ENCODE measurements at places on chromosomes 1 and 21. TPM values are rescaled to one million over a fixed set of nuclear protein-coding genes. Genes with fewer than 3 reads are reported as not detected.
A peak's percentile ranks its signal among the peaks of the same experiment; 100 is the strongest.

DNA sequence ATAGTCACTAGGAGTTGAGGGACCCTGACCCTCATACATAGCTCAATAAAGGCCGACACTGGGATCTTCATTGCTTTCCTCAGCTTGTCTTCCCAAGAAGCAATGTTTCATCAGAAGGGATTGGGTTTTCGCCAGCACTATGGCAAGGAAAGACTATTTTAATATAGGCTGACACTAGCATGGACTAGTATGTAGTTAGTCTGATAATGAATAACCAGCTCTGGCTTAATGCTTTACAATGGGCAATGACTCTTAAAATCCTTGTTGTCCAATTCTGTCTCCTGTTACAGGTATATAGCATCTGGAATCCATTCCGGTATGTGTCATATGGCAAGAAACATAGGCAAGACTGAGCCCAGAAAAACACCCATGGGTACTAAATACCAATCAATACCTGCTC is 15.3 kb upstream of the SYT2 start:
- no peak overlapping the region for H3K27ac ChIP-seq

DNA sequence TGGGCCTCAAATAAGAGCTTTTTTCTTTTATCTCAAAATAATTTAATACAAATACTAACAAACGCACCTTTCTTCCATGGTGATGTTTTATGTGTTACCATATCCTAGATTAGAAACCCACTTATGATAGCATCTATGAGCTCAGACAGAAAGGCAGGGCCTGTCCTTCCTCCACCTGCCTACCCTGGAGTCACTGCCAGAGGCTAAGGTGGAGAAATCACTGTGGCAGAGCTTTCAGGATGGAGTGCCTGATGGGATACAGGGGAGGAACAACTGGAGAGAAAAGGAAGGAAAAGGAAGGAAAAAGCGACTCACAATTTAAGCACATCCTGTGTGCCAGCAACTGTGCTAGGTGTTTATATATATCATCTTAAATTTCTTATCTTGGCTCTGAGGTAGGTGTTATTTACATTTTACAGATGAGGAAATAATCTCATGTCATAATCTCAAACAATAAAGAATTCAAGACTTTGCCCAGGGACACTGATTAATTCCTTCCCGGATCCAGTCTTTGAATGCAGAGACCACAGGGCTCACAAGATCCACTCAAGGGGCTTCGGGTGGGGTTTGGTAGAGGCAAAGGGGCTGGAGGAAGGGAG is 45.4 kb downstream of the RCAN1 start:
- H3K4me1 ChIP-seq = peaks cover 4% of the 10 kb centered on the region
- H3K27me3 ChIP-seq = no peaks in the 10 kb centered on the region
- DNase-seq = no peak
- H3K4me3 ChIP-seq = no peak overlapping the region
- H3K27ac ChIP-seq = no peak overlapping the region
- no peaks in the 10 kb centered on the region for H3K36me3 ChIP-seq

GRCh38 chr1:182430263-182431068 is 19.5 kb upstream of the RGSL1 start:
- no peaks in the 10 kb centered on the region for H3K27me3 ChIP-seq
- H3K27ac ChIP-seq = no peak overlapping the region
- no peaks in the 10 kb centered on the region for H3K4me1 ChIP-seq
- H3K4me3 ChIP-seq = no peak overlapping the region
- H3K36me3 ChIP-seq = no peaks in the 10 kb centered on the region

DNA sequence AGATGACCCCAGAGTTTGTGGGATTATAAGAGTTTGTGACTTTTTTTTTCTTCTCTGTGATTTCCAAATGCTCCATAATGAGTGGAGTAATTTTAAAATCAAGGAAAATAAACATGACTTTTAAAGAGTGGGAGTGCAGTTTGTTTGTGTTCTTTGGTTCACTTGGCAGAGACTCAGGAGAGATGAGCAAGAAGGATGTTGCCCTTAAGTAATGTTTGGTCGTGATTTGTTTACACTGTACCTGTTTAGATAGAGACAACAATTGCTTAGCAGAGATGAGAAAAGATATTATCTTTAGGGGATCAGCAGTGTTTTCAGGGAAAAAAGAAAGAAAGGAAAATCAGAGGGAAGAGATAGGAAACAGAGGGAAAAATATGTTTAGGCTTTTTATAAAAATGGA is 170.8 kb downstream of the ADSS2 start:
- H3K27me3 ChIP-seq = no peaks in the 10 kb centered on the region
- DNase-seq = peak; percentile 17

DNA sequence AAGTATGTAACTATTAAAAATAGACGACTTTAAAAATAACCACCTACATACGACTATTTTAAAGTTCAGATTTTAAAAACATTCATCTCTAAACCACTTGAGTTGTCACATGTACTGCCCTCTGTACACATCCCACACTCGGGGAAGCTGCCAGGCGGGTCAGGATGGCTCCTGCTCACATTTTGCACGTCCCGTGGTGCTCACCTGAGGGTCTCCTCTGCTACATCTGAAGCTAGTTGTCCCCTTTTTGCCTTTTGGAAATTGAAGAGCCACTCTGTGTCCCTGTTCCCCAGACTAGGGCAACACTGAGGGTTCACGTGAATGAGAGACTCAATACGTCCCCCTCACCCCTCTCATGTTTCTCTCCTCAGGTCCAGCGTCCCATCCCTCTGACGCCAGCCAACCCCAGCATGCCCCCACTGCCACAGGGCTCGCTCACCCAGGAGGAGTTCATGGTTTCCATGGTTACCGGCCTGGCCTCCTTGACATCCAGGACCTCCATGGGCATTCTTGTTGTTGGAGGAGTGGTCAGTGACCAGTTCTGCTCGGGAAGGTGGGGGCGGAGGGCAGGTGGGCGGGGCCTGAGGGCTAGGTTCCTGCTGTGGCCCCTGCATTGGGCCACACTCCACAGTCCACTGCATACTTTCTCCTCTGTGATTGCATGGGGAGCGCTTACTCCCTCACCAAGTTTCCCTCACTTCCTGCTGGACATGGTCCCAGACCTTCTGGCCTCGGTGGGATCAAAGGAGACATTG is 13.0 kb upstream of the MIIP start:
- no peaks in the 10 kb centered on the region for H3K27me3 ChIP-seq
- H3K4me1 ChIP-seq = no peaks in the 10 kb centered on the region
- no peak overlapping the region for H3K4me3 ChIP-seq
- peaks cover 24% of the 10 kb centered on the region for H3K36me3 ChIP-seq
- no peak for DNase-seq

GRCh38 chr1:214990619-214991018 is 91.9 kb upstream of the KCNK2 start:
- peak; percentile 24 for DNase-seq
- H3K27ac ChIP-seq = no peak overlapping the region
- H3K36me3 ChIP-seq = no peaks in the 10 kb centered on the region

DNA sequence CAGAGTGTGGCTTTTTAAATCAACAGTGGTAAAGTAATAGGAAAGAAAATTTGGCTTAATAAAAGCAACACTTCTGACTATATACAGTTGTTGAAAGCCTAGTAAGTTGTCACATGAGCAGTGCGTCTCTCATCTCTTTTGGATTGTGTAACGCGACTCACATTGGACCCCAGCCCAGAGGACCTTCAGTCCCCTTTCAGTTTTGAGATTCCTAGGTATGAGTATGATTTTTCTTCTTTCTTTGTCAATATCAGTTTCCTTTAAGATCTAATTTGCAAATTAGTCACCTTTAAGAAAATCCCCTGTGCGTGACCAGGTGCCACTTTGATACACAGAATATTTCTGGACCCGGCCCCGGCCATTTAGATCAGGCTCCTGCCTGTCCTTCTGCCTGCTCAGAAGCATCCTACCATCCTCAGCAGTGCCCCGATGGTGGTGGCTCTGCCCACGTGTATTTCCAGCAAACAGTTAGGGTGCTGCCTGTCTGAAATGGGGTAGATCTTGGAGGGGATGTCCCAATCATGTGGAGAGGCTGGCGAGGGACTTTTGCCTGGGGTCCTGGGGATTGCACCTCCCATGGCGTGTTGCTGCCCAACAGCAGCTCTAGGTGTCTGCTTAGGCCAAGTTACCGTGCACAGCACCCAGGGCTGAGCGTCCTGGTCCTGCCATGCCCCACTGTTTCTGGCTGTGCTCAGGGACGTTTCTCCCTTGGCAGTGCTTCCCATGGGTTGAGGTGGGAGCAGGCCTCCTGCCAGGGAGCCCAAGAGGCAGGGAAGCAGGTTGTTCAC is 21.1 kb downstream of the SNAP47 start:
- no peaks in the 10 kb centered on the region for H3K27me3 ChIP-seq
- H3K36me3 ChIP-seq = peaks cover 5% of the 10 kb centered on the region
- H3K27ac ChIP-seq = no peak overlapping the region
- peaks cover 4% of the 10 kb centered on the region for H3K4me1 ChIP-seq
- H3K4me3 ChIP-seq = no peak overlapping the region

- H3K36me3 ChIP-seq = no peaks in the 10 kb centered on the region
- H3K27ac ChIP-seq = no peak overlapping the region
- DNase-seq = no peak
These were observed 45.7 kb downstream of the ELK4 start for GRCh38 chr1:205585835-205586785.

- no peak overlapping the region for H3K4me3 ChIP-seq
- H3K36me3 ChIP-seq = no peaks in the 10 kb centered on the region
- DNase-seq = no peak
- H3K27ac ChIP-seq = no peak overlapping the region
- no peaks in the 10 kb centered on the region for H3K27me3 ChIP-seq
These were observed 5.7 kb upstream of the IL10 start for GRCh38 chr1:206778031-206778430.

GRCh38 chr1:78549891-78550290 is 59.1 kb downstream of the PTGFR start:
- no peaks in the 10 kb centered on the region for H3K4me1 ChIP-seq
- DNase-seq = no peak
- no peaks in the 10 kb centered on the region for H3K36me3 ChIP-seq
- H3K27me3 ChIP-seq = no peaks in the 10 kb centered on the region

- peaks cover 19% of the 10 kb centered on the region for H3K4me1 ChIP-seq
- H3K36me3 ChIP-seq = no peaks in the 10 kb centered on the region
These were observed 262.4 kb downstream of the USP25 start for GRCh38 chr21:15992171-15992570.

- no peaks in the 10 kb centered on the region for H3K36me3 ChIP-seq
- peaks cover 5% of the 10 kb centered on the region for H3K4me1 ChIP-seq
- H3K27me3 ChIP-seq = no peaks in the 10 kb centered on the region
- no peak overlapping the region for H3K27ac ChIP-seq
- no peak overlapping the region for H3K4me3 ChIP-seq
- no peak for DNase-seq
These were observed 5.7 kb downstream of the ZNF691 start for GRCh38 chr1:42851960-42852607.

PTPN22 gene
- total RNA-seq = not detected

THEM5 gene
- total RNA-seq = not detected
